Stimulated activated CD8-positive, alpha-beta memory T cell treated with anti-CD3 and anti-CD28 coated beads, Interleukin-2, amount 100 ng/mL, for 1 hour (primary cell): ENCODE measurements at places on chromosomes 11 and 22.

- no peak for DNase-seq
Measured at GRCh38 chr22:49760280-49760629, 67.4 kb downstream of the BRD1 start.

DNA sequence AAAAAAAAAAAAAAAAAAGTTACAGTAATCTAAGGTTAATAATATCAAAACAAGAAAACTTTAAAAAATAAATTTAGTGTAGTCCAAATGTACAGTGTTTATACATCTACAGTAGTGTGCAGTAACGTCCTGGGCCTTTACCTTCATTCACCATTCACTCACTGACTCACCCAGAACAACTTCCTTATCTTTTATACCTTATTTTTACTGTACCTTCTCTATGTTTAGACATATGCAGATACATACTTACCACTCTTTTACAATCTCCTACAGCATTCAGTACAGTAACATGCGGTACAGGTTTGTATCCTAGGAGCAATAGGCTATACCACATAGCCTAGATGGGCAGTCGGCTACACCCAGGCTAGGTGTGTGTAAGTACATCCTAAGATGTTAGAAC is 38.5 kb downstream of the TCF20 start:
- no peak for DNase-seq

GRCh38 chr11:120078397-120078796 is 59.5 kb downstream of the TRIM29 start:
- no peak for DNase-seq

DNA sequence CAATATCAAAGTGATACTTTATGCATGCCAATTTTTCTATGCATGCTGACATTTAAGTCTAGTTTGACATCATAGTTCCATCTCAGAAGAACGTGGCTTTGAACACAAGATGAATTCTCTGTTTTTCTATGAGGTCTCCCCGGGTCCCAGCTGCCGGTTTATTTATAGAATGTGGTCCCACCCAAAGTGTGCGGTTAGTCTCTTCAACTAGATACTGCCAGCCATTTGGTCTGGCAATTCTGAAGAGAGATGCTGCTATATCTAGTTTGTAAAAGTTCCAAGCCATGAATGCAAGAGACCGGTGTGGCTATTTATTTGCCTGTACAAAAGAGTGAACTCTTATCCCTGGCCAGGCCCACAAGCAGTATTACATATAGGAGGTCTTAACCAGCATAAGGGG is 9.2 kb downstream of the OR5A2 start:
- no peak for DNase-seq

- no peak for DNase-seq
Measured at GRCh38 chr11:533586-534395, 1.6 kb downstream of the HRAS start.

DNA sequence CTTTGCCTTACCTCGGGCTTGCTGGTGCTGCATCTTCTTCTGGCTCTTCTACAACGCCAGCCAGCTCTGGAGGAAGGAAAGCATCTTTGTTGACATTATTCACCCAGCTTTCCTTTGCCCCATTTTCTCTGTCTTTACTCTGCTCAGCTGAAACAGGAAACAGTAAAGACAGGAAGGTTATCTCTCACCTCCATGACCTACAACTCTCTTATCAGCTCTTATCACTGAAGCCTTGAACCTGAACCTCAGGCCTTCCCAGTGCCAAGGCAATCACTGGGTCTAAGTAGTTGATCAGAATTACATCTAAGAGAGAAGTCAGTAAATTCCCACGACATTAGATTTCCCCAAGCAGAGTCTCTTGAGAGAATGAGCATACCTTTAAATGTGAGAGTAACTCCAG is 59.6 kb upstream of the CCDC89 start:
- no peak for DNase-seq

DNA sequence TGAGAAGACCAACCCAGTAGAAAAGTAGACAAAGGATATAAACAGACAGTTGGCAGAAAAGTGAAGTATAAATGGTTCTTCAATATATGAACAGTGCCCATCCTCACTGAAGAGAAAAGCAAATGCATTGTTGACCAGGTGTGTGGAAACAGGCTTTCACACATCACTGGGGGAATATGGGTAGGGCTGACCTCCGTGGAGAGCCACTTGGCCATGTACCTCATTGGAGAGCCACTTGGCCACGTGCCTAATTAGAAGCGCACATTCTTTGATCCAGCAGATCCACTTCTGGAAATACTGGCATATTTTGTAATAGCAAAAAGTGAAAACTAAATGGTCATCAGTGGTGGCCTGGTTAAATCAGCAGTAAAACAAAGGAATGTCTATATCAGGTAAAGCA is 43.2 kb downstream of the PPP6R3 start:
- no peak for DNase-seq

- DNase-seq: no peak
Measured at GRCh38 chr22:25023879-25024278, 71.4 kb downstream of the KIAA1671 start.

- DNase-seq: no peak
Measured at GRCh38 chr11:118442908-118443589, 6.8 kb downstream of the KMT2A start.

GRCh38 chr11:67271541-67272284 is 5.4 kb downstream of the GRK2 start:
- DNase-seq: no peak

- DNase-seq: no peak
Measured at GRCh38 chr22:45185718-45186514, 22.2 kb downstream of the NUP50 start.

DNA sequence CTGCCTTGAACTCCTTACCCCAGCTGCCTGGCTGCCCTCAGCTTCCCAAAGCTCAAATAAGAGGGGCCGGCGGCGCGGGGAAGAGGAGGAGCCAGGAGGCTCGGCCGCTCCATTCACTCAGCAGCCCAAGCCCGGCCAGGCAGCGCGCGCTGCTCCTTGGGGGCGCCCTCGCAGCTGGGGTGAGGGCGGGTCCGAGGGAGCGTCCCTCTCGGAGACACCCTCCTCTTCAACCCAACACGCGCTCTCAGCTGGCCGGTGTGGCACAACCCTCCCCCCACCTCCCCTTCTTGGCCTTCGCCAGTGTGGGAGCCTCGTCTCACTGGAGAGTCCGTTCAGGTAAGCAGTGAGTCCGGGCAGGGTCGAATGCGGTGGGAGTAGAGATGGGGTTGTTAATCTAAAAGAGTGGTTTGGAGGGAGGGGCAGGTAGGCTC is at the start of gene WT1:
TSS of gene WT1 (minus strand) at position 29 of the 431 bp plus-strand sequence.
- no peak for DNase-seq

- DNase-seq: no peak
Measured at GRCh38 chr11:64858467-64859263, 14.2 kb upstream of the CDC42BPG start.

DNA sequence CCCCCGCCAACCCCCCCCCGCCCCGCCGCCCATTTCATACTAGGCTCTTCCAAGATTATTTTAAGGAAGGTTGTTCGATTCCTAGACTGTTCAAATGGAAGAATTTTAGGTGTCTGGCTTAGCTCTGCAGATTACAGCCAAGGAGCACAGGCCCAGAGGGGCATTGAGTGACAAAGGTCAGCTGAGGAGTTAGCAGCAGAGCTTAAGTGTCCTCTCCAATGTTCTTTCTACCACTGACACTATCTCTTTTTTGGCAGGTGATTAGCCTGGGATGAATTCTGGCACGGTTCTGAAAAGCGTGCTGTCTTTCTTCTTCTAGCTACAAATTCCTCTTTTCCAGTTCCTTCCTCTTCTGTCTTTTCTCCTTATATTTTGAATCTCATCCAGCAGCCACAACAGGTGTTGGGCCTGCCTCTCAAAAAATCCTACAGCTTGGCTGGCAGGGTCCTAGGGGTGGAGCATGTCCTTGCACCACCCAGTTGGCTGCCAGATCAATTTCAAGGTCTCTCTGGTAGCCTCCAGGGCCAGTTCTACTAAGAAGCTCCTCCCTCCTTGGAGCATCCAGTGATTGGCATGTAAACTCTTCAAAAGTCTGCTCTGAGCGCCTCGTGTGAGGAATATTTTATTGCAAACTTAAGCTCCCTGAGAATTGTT is 23.0 kb downstream of the KCNE3 start:
- no peak for DNase-seq

- no peak for DNase-seq
Measured at GRCh38 chr11:75077316-75077715, 19.4 kb downstream of the OR2AT4 start.

GRCh38 chr11:65415499-65416340 is 6.9 kb upstream of the NEAT1 start:
- no peak for DNase-seq
